SHP77 (cell line): ENCODE measurements at places on chromosomes 16 and 17.

- no peak for DNase-seq
These were observed 66.4 kb downstream of the NDEL1 start for GRCh38 chr17:8502126-8502525.

- no peak for DNase-seq
These were observed 36.2 kb downstream of the RGS9 start for GRCh38 chr17:65173284-65173793.

- no peak for DNase-seq
These were observed 62.1 kb upstream of the MYOCD start for GRCh38 chr17:12603566-12603965.

- DNase-seq: no peak
These were observed 7.6 kb upstream of the HNF1B start for GRCh38 chr17:37752482-37752881.

GRCh38 chr17:79444198-79444597 lies 166.7 kb downstream of the RBFOX3 start:
- no peak for DNase-seq

GRCh38 chr16:82298472-82298871 lies 128.4 kb upstream of the MPHOSPH6 start:
- no peak for DNase-seq

DNA sequence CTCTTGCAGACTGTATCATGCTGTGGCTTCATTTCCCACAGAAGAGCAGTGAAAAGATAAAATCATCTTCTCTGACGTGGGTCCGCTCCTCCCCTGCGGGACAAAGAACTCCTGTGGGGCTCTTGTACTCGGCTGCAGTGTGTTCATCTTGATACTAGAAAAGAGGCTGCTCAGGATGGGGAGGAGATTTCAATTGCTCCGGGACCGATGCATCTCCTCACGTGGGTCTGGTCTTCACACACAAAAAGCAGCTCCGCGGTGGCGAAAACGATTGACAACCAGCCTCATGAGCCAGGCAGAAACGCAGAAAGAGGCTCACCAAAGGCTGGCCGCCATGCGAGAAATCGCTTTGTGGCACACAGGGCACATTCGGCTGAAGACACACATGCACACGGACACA lies 14.4 kb upstream of the KCNJ18 start:
- DNase-seq: no peak

GRCh38 chr16:20175358-20175757 lies 101.7 kb upstream of the GPR139 start:
- no peak for DNase-seq

- DNase-seq: no peak
These were observed 158.4 kb upstream of the IRX3 start for GRCh38 chr16:54444851-54445458.

- no peak for DNase-seq
These were observed 4.3 kb downstream of the BANP start for GRCh38 chr16:87955302-87956097.

DNA sequence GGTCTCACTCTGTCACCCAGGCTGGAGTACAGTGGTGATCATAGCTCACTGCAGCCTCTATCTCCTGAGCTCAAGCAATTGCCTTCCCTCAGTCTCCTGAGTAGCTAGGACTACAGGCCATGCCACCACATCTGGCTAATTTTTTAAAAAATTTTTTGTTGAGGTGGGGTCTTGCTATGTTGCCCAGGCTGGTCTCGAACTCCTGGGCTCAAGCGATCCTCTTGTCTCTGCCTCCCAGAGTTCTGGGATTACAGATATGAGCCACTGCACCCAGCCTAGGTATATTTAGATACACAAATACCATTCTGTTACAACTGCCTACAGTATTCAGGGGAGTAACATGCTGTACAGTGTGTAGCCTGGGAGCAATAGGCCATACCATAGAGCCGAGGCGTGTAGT lies 14.3 kb downstream of the POLR3E start:
- DNase-seq: no peak

GRCh38 chr17:13851889-13852288 lies 217.4 kb upstream of the COX10 start:
- no peak for DNase-seq

GRCh38 chr17:34827008-34827407 lies 134.3 kb downstream of the CCT6B start:
- no peak for DNase-seq
